Amygdala (tissue), 56 donors: ENCODE measurements at places on chromosomes 4 and X.
A peak's percentile ranks its signal among the peaks of the same experiment; 100 is the strongest.

DNA sequence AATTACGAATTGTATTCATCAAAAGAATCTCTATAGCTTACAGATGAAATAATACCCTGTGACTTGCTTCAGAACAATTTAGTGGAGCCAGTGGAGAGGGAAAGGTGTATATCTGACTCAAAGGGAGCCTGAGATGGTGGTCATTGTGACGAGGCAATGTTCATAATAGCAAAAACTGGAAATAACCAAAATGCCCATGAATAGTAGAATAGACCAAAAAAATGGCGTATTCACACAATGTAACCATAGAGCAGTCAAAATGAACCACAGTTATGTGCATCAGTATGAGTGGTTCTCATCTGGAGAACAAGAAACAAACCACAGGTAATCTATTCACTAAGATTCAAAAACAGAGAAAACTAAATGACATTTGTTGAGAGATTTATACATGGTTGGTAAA, 125.3 kb upstream of the CLNK start:
- DNase-seq = no peak

GRCh38 chr4:7124689-7125442, 57.0 kb upstream of the GRPEL1 start:
- DNase-seq = no peak

GRCh38 chrX:55033429-55033828, 2.7 kb upstream of the ALAS2 start:
- no peak for DNase-seq

DNA sequence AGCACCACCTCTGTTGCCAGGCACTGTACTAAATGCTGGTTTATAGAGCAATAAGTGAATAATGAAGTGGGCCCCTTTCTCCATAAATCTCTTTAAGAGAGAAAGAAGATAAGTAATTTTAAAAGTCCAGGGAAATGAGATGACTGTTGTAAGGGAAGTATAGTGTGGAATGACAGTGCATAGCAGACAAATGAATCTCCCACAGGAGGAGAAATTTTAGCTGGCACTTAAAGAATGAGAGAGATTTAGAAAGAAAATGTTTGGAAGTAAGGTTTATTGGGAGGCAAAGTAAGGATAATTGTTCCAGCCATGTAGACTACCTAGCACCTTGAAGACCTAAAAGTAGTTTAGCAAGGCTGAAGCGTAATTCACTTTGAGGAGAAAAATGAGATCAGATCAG, 1081.1 kb upstream of the PABPC4L start:
- DNase-seq = no peak

DNA sequence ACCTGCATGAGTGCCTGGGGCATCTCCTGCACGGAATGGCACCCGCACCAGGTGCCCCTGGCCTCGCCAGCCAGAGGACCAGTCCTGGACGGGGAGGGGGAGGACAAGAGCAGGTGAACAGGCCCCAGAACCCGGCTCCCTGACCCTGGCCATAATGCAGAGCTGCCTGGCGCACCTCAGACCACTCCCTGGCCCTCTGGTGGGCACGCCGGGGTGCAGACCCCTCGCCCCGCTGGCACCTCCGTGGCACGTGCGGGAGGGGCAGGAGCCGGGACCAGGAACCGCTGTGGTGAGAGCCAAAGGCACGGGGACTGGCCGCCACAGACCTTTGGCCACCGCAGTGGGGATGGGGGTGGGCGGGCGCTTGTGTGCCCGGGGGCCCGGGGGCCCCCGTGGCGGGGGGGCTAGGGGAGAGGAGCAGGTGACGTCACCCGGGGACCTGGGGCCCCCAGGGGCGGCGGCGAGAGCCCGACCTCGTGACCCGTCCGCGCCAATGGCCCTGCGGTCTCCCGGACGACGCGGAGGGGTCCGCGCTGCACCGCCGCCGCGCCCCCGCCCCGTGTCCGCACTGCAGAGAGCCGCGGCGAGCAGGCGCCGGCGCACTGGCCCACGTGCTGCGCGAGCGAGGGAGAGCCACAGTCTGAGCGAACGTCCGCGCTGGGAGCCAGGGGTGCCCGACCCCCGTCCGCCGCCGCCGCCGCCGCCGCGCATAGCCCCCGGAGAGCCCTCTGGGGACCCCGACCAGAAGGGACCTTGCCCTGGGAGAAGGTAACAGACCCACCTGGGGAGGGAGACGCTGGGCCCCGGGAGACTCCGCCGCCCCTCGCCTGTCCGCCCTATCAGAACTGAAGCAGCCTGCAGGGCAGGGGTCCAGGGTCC, at the start of gene PNMA3:
Gene PNMA3 (plus strand): TSS at position 600 of the 879 bp plus-strand sequence. CDS start 586 bp downstream, outside the sequence.
- peak; percentile 6 for DNase-seq

DNA sequence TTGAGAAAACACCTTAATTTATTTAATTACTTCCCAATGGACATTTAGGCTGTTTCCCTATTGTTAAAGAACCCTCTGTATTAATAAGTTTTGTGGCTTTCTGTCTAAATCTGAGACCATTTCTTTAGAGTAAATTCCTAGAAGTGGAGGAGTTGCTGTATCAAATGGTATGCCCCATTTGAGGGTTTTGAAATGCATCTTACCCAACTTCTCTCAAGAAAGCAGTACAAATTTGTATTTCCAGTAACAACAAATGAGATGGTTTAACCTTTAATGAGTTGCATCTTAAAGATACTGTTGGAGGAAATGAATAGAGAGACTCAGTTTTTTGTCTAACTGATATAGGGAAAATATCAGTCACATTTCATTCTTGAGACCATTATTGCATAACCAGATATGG, 70.5 kb upstream of the CBLL2 start:
- DNase-seq = no peak

GRCh38 chrX:155983326-155983725, 14.2 kb upstream of the IL9R start:
- no peak for DNase-seq

DNA sequence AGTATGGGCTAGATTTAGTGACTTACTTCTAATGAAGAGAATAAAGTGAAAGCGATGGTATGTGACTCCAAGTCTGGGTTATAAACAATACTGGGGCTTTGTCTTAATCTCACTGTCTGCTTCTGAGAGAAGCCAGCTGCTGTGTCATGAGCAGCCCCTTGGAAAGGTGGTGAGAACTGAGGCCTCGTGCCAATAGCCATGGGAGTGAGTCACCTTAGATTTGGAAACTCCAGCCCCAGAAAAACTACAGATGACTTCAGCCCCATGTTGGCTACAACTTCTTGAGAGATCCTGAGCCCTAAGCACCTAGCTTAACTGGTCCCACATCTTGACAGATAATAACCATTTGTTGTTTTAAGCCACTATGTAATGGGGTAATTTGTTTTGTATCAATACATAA, 77.6 kb downstream of the CWH43 start:
- no peak for DNase-seq

- DNase-seq = no peak
Measured at GRCh38 chr4:48639807-48640206, 140.3 kb downstream of the FRYL start.

DNA sequence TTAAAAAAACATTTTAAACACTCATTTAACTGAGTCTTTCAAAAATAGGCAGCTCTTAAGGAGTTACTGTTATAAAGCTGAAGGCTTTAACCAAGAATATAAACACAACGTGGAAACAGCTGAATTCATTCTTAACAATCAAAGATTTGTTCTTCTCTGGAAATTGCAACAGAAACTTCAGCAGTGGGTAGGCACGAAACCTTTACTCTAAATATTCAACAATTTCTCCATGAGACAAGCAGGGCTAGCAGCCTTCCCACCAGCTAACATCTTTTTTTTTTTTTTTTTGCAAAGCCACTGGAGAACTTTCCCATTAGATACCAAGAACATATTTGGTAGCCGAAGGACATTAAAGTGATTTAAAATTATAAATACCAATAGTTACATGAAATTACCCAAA, 78.2 kb upstream of the PRSS48 start:
- no peak for DNase-seq

DNA sequence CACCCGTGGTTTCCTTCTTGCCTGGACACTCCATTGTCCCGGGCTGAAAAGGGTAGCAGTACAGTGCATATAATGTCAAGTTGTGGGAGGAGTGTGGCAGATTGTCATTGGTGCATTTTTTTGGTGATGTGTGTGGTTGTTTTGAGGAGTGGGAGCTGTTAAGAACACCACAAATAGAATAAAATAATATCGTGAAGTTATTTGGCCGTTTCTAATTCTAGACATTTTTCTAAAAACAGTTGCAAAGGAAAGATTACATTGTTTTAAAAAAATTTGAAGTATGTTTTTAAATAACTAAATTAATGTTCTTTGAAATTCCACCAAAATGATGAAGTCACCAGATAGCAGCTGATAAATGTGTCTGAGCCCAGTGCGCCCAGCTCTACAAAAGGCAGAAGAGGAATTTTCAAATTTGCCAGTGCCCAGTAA, 1.3 kb downstream of the PKD2 start:
- peak; percentile 18 for DNase-seq

DNA sequence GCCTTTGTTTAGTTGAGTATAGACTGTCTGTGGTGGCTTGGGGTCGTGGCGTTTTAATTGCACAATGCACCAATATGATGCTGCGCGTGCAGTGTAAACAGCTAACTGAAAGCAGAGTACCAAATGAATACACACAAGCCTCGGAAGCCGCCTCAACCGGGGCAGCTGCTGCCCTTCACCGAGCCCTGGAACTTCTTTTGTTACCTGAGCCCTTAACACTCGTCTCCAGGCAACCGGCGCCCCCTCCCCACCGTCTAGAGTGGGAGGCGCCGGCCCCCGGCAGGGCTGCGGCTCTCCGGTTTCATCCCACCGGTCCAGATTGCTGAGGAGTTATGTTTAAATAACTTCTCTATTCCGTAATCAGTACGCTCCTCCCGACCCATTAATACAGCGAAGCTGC, 173.2 kb upstream of the TBL1X start:
- DNase-seq = no peak

DNA sequence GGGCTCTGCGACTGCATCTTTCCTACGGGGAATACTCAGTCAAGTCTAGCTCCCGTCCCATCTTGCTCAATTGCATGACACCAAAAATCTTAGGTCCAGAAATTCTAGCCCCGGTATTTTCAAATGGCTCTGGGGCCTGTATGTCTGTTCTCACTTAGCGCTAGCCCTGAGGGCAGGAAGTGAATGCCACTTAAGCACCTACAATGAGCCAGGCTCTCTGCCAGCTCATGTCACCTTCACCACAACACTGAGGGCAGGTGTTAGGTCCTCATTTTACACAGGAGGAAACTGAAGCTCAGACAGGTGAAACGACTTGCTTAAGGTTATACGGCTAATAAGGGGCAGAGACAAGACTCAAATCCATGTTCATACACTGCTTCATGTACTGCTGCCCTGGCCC, 282.8 kb downstream of the PPP1R2C start:
- no peak for DNase-seq

DNA sequence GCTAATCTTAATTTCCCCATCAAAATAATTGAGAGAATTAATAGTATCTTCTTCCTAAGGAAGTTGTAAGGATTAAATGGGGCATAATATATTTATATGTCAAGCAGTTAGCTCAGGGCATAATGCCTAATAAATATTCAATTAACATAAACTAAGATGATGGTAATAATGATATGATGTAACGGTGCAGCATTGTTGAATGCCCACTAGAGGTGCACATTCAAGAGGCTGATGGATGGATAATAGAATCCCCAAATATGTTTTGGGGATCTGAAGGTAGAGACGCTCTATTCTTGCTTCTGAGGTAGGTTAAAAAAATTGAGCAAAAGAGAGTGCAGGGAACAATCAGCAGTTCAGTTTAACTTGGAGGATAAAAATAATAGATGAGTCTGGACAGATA, 37.1 kb downstream of the ATOH1 start:
- no peak for DNase-seq

DNA sequence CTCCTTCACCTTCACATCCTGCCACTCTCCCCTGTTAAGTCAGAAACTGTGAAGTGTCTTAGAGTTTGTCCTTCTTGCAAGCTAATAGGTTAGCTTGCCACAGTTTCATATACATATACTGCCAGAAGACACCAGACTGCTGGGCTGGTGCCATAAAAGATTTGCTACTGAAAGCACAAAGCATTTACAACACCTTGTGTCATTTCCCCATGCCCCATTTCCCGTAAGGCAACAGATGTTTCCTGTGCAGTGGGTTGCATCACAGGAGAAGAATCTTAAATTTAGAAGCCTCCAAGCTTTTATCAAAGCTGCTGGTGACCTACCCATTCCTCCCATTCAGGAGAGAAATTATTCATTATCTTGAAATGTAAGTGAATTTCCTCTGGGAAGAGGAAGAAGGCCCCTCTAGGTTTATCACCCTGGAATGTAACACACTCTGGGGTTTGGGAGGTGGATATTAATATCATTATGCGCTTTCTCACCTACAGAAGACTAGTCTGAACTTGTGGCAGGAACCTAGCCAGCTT, 34.5 kb upstream of the RAB33B start:
- no peak for DNase-seq

GRCh38 chr4:175874306-175874705, 62.2 kb upstream of the GPM6A start:
- no peak for DNase-seq

- DNase-seq = no peak
Measured at GRCh38 chr4:158945529-158946108, 157.3 kb upstream of the RAPGEF2 start.

DNA sequence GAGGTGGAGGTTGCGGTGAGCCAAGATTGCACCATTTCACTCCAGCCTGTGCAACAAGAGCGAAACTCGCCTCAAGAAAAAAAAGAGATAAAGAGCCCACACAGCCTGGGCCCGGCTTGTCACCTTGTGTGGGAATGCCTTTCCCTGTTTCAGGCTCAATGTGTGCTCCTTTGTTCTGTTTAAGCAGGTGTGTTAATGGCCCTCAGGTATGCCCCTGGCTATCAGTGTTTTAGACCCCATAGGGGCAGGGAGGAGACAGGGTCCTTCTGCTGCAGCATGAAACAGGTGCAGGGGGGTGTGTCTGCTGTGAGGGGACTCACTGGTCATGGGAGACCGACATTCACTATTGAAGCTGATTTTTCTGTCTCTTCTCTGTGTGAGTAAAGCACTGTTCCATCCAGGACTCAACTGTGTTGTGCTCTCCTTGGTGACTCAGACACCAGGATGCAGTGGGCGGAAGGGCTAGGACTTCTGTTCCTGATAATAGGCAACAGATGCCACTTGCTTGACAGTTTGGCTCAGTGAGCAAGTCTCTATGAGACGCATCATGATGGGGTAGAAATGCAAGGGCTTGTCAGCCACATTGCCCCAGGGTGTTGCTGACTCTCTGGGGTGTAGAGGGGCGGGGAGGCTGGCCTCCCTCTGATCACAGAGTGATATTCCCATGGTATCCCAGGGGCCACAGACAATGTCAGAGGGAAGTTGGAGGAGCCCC, 15.6 kb upstream of the LAP3 start:
- no peak for DNase-seq
